ENCODE measurements at places on chromosomes 16 and 17.
A peak's percentile ranks its signal among the peaks of the same experiment; 100 is the strongest.

DNA sequence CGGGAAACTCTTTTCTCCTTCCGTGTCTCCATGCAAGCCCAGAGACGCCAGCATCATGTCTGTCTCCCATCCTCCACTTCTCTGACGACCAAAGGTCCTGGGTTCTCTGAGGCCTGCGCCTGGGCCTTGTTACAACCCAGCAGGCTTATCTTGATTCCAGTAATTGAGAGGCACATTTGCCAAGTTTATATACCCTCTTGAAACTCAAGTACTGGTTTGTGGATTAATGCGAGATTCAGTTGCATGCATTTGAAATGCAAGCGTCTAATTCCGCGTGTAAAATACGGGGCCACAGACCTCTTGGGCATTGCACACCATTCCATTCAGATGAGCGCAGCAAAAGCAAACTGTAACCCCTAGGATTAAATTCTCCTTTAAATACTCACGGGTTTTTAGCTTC, 28.7 kb upstream of the CRISPLD2 start:
- DNase-seq: no peak

DNA sequence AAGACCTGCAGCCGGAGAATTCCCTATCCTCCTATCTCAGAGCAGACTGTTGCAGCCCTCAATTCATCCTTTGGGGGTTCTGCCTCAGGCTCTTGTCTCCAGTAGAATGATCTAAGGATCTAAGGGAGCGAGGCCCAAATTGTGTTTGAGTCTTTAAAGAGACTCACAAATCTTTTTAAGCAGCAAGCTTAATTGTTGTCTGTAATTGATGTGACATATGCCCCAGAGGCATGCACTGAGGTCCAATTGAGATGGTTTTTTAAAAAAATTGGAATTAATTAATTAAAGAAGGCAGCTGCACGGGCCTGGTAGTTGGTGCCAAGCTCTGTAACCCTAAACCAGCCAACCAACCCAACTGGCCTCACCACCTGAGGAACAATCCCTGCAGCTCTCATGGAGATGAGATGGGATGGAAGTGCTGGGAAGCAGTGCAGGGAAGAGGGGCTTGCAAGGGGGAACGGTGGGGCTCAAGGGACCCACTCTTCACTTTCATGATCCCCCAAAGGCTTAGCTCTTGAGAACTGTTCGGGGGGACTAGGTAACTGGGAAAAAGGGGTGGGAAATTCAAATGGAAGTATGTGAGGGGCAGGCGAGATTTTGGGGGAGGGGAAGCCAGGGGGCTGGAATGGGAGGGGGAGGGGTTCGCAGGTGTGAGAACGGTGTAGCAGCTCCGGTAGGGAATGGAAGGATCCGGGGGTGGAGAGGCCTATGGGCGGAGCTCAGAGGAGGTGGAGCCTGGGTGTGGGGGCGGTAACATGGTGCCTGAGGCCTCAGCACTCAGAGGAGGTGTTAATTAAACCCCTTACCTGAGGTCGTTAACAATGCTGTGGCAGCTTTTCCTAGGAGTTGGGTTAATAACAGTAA, 9.2 kb upstream of the ZNF652 start:
- DNase-seq: no peak

DNA sequence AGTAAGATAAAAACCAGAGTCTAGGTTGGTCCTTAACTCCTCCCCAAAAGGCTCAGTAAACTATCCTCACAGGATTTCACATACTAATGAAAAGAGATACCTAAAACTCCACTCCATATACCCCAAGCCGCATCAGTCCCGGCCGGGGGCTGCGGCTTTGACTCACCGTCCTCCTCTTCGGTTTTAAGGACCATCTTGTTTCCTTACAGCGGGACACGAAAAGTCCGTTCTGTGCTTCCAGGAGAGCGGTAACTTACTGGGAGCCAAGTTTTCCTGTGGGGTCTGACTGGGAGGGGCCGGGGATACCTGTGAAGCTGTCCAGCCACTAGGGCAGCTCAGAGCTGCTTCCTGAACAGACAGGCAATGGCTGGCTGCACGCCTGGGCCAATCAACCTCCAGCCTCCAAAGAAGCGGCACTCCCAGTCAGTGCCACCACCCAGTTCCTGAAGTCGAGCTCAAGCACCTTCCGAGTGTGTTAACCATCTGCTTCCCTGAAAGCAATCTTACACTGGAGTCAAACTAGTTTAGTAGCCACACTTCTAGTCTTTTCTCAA, 45.5 kb downstream of the CYTH1 start:
- no peak for DNase-seq

- DNase-seq: no peak
These were observed 40.1 kb downstream of the SCNN1B start for GRCh38 chr16:23342083-23342640.

- no peak for DNase-seq
These were observed 21.6 kb upstream of the CDH1 start for GRCh38 chr16:68715471-68715870.

DNA sequence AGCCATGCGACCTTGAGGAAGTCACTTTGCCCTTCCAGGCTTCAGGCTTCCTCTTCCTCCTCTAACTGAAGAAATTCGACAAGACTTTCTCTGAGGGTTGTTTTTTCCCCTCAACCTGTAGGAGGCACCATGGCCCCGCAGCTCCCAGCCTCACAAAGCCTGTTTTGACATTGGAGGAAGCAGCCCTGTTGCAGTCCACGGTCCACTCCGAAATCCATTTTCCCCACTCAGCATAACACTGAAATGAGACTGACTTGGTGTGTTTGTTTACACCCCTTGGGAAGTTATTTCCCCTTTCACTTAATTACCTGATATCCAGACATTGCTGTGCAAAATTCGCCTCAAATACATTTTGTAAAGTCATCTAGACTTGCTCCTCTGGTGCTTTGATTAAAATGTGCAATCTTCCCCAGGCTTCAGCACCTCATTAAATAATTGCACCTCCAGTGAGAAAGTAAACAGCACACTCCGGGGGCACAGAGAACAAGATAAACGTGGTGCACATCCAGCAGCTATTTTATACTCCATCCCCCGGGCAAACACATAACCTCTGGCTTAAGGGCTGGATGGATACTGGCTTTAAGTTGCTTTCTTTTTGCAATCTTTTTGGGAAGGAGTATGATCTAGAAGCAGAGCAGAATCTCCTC, 41.4 kb upstream of the PIRT start:
- DNase-seq: no peak

- no peak for DNase-seq
These were observed 31.9 kb upstream of the MPHOSPH6 start for GRCh38 chr16:82201926-82202325.

DNA sequence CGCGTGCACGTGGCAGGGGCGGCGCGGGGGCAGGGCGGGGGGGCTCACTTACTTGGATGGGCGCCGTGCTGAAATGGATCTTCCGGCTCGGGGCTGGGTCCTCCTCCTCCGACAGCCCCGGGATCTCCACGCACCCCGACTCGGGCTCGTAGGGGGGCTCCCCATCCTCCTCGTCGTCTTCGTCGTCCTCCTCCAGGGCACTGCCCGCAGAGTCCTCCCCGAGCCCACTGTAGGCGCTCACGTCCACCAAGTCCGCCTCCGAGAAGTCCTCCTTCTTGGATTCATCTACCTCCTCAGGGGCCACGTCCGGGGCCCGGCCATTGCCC, 1.4 kb downstream of the PPP1R9B start:
- DNase-seq: no peak

DNA sequence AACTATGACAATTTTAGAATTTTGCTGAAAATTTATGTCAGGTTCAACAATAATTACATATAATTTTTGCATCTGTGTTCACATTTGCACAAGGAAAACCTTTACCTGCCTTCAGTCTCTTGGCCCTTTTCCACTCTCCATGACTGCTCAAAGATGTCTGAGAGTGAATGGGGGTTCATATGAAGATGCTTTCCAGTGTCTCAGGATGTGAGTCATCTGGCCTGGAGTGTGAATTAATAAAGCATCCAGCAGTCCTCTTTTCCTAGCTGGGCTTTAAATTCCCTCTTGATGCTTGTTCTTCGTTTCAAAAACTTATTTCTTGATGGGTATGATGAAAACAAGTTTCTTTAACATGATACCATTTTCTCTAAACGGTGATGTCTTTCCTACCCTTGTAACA, 99.9 kb downstream of the CDK5R1 start:
- DNase-seq: no peak

DNA sequence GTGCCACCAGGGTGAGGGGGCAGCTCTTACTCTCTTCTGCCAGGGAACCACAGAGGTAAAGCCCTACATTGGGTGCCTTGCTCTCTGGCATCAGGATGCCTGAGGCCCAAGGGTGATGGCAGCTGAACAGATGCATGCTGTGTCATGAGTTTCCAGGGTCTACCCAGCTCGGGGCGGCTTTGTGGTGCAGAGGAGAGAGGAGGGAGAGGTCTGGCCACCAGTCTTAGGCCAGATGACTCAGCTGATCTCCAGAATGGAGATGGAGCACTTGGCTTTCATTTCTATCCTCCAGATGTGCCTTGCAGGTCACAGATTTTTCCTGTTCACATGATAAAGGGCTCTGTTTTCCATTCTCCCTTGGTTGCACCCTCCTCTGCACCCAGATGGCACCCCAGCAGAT, 23.6 kb upstream of the USP22 start:
- DNase-seq: no peak

- DNase-seq: peak; percentile 62
These were observed 19.9 kb upstream of the ZNF750 start for GRCh38 chr17:82859431-82860403.

DNA sequence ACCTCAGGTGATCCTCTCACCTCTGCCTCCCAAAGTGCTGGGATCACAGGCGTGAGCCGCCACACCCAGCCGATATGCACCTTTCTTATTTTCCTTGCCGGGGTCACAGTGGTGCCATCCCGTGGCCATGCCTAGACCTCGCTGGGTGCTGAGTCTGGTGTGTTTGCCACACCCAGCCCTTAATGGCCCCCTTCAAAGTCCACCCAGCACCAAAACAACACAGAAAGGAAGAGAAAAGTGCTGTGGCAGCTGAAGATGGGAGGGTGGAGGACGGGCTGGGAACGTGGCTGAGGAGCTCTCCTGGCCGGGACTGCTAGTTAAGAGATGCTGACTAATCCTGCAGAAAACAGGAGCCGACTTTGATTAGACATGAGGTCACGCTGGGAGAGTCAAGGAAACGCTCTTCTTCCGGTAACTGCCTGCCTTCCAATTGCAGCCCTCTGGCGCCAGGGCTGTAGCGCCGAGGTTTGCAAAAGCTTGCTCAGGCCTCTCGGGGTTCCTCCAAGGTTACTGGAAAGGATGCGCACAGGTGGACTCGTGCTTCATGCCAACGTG, 10.9 kb downstream of the SLC43A2 start:
- no peak for DNase-seq

DNA sequence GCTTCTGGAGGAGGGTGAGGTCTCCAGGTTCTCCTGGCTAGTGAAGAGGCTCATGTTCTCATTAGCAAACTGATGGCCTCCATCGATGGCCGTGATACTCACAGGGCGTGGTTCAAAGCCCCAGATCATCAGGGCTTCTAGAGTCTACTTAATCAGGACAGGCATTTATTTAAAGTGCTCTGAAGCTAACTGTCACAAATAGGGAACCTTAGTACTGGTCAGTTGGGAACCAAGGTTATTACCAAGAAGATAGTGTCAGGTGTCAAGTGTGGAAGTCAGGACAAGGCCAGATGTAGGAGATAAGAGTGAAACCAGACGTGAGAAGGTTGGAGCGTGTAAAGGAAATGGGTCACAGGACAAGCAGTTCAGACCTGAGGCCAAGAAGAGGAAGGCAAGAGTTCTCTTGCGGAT, 56.9 kb downstream of the PIGL start:
- DNase-seq: no peak

DNA sequence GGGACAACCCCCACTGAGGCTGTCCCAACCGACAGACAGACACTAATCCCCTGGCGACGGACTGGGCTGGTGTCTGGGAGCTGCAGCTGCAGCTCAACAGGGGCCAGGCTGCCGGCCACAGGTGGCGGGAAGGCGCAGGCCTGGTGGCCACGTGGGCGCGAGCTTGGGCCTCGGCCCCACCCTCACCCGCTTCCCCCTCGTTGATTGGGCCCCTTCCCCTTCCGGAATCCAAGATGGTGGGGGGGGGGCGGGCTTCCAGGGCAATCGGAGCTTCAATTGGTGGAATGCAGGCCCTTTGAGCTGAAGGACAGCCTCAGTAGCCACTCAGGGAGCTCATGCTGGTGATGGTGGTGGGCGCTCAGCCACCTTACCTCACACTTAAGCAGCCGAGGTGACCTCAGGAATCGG, 8.7 kb upstream of the TBX4 start:
- no peak for DNase-seq

- DNase-seq: peak; percentile 60
These were observed 1.2 kb upstream of the HEXIM1 start for GRCh38 chr17:45146890-45147580.

- no peak for DNase-seq
These were observed 250.6 kb upstream of the SALL1 start for GRCh38 chr16:51401673-51402072.

DNA sequence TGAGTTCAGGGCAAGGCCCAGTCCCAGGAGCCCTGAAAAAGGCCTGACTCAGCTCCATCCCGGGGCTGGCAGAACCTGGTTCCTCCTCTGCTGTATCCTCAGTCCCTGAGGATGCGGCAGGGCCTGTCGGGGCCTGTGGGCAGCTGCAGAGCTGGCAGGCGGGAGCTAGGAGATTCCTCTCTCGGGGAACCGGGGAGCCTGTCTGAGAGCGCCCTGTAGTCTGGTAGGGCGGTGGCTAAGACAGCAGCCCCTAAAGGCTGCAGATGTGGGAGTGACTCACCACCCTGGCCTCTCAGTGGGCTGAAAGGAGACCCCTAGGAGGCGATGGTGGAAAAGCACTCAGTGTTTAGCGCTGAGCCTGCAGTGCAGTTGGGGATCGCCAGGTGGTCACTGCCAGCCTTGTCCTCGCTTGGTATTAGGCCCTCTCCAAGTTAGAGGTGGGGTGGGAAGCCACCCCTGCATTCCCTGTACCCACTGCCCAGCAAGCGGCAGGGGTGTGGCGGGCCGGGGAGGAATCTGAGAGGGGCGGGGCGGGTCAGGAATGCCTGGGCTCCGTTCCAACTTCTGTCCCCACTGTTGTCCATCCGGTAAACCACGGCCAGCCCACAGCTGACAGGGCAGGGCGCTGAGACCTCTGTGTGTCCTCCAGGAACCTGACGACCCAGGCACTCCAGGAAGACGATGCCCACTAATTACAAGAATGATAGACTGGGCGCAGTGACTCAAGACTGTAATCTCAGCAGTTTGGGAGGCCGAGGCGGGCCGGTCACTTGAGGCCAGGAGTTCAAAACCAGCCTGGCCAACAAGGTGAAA, 29.5 kb upstream of the CDH1 start:
- no peak for DNase-seq

- peak; percentile 69 for DNase-seq
These were observed 26.2 kb downstream of the ENDOV start for GRCh38 chr17:80441133-80441578.

GRCh38 chr16:4692460-4693295, 684 bp upstream of the NUDT16L1 start:
- peak; percentile 33 for DNase-seq

Measured in germinal center (tissue), 1 donor.